ENCODE measurements at places on chromosomes 11 and 22.

GRCh38 chr11:133323354-133323753 is 208.9 kb downstream of the OPCML start:
- no peak for DNase-seq

DNA sequence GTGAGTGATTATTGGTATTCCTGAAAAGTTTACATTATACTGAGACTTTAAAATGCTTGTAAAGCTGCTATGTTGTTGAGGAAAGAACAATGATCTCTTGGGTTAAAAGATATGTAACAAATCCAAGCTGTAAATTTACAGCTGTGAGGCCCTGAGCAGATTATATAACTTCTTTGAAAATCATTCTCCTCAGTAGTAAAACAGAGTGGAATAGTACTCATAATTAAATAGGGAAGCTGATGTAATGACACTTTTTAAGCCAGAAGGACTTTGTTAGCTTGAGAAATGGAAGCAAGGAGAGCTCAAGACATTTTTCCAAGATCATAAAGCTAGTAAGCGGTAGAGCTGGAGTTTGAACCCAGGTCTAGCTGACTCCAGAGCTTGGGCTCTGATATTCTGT is 363.9 kb downstream of the TMEM135 start:
- DNase-seq: no peak

DNA sequence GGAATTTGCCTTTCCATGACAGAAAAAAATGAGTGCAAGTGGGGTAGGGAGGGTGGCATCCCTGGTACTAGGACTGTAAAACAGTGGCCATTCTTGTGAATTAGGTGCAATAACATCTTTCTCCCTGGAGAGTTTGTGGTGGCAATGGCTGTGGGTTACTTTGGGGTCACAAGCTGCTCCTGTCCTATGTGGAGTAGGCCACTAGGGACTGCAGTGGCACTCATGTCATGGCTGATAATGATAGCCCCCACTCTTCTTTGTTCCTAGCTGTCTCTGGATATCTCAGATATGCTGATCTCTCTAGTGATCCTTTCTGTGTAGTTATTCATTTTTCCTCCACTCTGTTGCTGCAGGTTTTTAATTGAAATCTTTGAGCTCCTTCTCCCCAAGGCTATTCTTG is 270.5 kb upstream of the CHORDC1 start:
- no peak for DNase-seq

- DNase-seq: no peak
These were observed 548.1 kb downstream of the CNTN5 start for GRCh38 chr11:99568808-99569207.

GRCh38 chr11:68313574-68314202 is 1.3 kb downstream of the LRP5 start:
- no peak for DNase-seq

GRCh38 chr11:26335903-26336302 is 4.0 kb downstream of the ANO3 start:
- DNase-seq: no peak

DNA sequence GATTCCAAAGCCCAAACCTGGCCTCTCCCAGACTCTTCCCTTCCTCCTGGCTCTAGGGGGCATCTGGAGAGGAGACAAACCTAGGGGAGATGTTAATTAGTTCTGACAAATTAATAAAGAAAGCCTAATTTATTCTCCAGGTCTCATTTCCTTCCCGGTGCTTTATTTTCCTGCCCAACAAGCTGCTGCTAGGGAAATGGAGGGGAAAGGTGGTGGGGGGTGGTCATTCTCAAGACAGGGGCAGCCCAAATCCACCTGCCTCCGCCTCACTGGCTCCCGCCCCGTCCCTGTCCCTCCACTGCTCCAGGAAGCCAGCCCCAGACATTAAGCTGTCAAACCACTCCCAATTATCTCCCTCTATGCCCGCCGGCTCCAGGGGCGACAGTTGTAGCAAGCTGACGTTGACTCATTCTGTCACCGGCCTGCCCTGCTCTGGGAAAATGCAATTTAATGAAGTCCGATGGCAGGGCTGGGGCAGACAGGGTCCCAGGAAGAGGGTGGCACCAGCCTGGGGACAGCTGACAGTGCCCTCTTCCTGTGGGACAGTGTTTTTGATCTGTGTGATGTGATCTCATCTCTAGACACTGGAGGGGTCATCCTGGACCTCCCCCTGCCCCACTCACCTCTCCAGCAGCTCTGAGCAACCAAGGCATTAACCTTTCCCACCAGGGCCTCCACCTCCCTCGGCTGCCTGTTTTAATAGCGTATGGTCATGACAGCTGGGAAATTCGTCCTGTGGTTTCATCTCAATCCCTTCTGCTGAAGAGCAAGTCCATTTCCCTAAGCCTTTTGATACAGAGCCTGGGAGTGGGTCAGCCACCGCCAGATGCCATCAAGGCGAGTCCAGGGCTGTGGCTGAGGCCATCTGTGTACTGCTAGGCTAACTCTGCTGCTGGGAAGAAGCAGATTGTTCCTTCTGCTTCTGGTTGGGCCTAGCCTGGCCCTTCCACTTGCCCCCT is 27.1 kb downstream of the NECTIN1 start:
- DNase-seq: no peak

- no peak for DNase-seq
These were observed 55.3 kb downstream of the SHANK2 start for GRCh38 chr11:71197096-71197495.

GRCh38 chr11:44036811-44037657 is 10.7 kb upstream of the ACCSL start:
- no peak for DNase-seq

DNA sequence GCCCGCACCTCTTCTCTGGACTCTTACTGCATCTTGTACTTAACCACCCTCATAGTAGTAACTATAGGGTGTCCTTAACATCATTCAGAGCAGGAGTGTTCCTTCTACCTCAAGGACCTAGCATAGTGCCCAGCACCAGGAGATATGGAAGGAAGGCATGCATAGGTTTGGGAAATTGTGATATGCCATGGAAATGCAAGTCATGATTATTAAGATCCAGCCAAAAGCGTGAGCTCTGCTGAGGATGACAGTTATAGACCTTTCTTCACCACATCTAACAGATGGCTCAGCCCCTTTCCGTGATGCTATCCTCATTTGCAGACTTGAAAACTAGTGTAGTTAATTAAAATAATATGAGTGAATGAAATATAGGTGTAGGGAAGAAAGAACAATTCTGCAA is 746.1 kb downstream of the NTM start:
- no peak for DNase-seq

DNA sequence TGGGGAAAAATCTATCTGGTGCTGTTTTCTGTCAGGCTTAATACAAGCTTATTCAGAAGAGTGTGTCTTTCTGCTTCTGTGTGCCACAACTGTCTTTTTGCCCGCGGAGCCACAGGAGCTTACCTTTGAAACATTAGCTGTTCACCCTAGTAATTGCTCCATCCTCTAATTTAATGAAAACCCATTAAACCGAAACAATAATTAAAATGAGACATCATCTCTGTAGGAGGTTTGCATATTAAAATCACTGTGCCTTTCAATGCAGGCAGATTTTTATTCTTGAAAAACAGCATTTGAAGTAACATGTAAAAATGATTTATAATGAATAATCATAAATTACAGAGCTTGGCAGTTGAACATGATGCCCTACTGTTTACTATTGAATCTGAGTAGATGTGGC is 102.3 kb downstream of the NELL1 start:
- DNase-seq: no peak

DNA sequence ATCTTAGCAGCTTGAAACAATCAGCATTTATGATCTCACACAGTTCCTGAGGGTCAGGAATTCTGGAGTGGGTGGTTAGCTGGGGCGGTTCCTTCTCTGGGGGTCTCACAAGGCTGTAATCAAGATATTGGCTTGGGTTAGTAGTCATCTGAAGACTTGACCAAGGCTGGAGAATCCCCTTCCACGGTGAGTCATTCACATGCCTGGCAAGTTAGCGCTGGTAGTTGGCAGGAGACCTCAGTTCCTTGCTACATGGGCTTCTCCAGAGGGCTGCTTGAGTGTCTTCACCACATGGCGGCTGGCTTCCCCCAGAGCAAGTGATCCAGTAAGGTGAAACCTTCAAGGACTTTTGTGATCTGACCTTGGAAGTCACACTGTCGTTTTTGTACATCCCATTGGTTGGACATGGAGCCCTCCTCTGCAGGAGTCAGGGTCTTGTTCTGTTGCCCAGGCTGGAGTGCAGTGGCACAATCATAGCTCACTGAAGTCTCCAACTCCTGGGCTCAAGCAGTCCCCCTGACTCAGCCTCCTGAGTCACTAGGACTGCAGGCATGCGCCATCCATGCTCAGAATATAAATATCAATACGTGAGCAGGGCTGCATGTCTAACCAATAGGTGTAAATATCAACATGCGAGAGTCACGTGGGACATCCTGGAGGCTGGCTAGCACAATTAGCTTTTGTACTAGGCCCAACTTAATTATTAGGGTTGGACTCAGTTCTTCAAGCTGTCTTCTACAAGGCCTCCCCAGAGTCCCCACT is 7.2 kb upstream of the NIPSNAP1 start:
- no peak for DNase-seq

- DNase-seq: no peak
These were observed 16.3 kb downstream of the DGKZ start for GRCh38 chr11:46363455-46364005.
